Erythroblast (primary cell): ENCODE measurements at places on chromosomes 12 and 14.
A peak's percentile ranks its signal among the peaks of the same experiment; 100 is the strongest.

- no peak for DNase-seq
Measured at GRCh38 chr14:105941226-105942166, 415.1 kb downstream of the TMEM121 start.

DNA sequence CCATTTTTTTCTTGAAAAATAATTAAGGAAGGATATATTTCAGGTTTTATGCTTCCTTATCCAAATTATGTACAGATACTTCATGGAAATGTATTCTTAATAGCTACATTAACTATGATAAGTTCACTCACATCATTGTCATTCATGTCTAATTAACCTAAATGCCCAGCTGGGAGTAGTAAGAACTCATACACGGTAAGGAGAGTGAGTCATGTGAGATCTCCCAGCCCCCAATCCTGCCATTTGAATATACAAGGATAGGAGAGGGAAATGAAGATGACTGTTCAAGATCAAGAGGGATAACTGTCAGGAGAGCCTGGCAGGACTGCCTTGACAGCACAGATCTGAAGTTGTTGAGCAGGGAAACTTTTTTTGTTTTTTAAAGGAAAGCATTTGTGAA, 343.4 kb upstream of the USP15 start:
- no peak for DNase-seq

DNA sequence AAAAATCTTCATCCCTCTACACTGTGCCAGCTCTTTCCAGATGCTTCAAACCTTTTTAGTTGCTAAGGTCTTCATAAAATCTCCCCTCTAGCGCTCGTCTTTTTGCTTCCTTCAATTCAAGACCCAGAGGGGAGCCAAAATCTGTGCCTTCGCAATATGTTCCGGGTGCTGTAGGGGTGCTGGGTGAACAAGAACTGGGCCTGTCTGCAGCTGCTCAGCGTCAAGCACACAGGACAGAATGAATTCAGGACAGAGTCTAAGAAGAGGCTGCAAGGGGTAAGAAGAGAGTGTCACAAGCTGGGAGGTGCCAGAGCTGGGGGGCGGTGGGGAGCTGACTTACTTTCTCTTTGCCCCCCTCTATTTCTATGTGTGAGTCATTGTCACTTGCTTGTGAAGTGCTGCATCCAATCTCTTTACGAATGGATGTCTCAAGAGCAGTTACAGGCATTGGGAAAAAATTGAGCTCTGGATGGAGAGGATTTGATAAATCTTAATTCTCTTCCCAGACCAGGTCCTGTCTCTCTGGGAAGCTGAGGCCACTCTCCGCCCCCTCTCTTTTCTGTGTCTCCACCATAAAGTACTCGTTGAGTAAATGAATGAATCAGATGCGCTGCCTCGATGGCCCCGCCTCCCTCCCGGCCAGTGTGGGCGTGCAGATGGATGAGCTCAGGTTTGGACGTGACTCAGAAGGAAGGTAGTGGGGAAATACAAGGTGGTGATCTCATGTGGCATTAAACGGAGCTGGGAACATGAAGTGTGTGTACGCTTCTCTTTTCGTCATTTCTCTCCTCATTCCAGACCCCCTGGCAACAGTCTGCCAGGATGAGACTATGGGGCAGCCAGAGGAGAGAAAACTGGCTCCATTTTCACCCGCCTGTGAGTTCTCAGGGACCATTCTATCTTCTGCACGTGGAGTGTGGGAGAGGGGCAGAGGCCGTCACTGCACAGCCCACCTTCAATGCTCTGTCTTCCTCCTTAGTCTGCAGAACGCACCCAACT, 91.3 kb downstream of the TSPAN9 start:
- DNase-seq = no peak

DNA sequence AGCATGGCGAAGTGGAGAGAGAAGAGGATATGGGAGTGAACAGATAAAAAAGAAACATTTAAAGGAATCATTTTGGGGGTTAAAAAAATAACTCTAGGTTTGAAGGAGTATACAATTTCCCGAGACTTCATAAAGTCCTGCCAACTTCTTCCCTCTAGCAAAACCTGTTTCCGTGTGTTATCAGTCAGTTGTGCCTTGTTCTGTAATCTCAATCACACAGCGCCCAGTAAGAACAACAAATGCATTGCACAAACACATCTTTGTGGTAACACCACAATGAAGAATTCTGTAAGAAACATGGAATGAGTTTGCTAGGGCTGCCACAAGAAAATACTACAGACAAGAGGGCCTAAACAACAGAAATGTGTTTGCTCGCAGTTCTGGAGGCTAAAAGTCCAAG, 144.7 kb upstream of the FUT8 start:
- DNase-seq = peak; percentile 65
